Memory B cell (primary cell): ENCODE measurements at places on chromosomes 16 and 17.

DNA sequence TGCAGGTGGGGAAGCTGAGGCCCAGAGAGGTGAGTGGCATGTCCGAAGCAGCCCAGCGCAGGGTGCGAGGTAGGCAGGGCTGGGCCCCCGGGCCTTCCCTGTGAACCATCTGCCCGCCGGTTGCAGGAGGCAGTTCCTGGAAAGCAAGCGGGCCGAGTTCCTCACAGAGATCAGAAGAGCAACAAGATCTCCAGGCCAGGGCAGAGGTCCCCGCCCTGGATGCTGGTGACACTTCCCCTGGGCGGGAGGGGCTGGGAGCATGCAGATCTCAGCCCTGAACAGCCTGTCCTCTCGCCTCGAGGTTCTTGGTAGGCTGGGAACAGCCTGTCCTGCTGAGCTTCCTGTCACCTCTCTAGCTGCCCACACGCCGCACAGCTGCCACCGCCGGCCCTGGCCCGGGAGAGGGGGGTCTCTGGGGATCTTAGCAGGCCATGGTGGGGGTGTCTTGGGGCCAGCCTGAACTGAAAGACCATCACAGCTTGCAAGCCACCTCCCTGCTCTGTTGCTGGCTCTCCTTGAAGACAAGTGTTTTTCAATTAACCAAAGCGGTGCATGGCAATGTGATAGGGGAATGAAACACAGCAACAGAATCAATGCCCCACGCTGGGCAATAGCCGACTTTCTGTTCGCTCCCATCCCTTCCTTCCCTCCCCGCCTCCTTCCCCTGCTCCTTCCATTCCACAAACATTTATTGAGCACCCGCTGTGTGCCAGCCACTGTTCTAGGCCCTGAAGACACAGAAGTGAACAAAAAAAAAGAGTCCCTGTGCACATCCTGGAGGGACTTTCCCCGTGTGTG, 31.7 kb downstream of the SOCS1 start:
- DNase-seq, result no peak

- DNase-seq, result no peak
Observed at GRCh38 chr17:71472809-71473789, 647.7 kb upstream of the SOX9 start.

DNA sequence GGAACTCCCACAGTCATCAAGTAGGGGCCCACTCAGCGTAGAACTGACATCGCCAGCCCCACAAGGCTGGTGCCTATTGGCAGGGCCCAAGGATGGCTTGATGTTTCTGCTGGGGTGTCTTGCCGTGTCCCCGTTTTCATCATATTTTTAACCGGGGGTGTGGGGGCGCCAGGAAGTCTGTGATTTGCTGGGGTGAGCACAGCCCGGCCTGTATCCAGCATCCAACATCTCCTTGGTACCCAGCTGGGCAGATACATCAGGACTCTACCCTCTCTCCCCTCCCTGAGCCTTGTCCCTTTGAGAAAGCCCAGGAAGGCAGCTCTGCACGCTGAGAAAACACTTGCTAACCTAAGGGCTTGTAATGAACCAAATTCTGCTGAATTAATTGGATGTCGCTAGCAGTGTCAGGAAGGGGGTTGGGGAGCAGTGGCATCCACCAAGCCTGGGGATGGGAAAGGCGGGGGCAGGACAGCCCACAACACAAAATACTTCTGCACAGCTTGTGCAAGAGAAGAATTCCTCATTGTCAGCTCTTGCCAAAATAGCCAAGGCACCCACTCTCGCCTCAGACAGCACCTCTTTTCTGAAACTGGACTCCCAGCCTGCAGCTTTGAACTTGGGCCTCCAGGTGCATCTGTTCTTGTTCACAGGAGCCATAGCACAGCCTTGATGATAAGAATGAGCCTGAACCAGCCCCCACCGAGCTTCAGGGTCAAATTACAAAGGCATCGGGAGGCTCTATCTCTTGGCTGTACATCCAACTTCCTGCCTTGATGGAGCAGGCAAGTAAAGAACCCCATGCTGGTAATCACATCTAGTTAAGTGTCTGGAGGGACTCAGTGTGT, 63.7 kb upstream of the LYRM9 start:
- no peak for DNase-seq

DNA sequence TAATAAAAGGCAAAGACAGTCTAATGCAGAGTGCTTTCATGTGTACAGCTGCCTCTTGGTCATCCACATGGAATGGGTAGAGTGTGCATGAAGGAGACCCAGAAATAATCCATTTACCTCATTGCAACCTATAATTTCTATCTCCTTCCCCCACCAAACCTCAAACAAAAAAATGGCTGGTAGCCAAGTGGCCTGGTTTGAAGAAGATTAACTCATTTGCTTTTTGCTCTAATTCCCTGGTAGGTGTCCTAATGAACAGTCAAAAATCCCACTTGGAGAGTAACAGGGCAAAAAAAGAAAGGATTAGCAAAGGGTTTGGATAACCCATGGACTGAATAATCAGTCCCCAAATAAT, 13.0 kb upstream of the LYRM9 start:
- DNase-seq, result no peak

- DNase-seq, result no peak
Observed at GRCh38 chr17:13537167-13537731, 64.5 kb downstream of the HS3ST3A1 start.
